ENCODE measurements at places on chromosomes 2 and 18.

DNA sequence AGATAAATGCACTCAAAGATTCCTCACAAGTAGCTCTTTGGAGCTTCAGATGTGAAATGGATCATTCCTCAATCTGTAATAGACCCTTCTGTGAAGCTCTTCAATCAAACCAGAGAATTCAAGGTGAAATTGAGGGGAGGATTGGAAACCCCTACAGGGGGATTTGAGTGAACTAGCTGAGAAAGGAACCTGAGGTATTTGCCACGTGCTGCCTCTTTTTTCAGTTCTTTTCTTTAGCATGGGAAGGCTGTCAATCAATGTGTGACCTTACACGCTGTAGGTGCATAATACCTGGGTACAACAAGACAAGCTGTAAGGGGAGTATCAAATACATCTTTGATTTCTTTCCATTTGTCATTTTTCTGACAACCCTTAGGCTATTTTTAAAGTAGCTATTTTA, 46.5 kb upstream of the ZEB2 start:
- DNase-seq = no peak

DNA sequence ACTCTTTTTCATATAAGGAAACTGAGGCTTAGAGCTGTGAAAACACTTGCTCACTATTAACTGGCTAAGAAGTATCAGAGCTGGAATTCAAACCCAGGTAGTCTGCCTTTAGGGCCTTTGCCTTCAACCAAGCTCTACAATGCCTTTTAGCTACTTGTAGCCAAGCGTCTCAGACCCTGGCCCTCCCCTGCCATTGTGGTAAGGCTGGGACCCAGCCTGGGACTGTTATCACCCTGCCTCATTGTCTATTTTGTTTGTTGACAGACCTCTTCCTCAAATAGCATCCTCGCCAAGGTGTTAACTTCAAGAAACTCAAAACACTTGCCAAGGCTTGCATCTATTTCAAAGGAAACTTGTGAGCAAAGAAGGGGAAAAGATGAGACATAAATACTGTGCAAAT, 76.7 kb upstream of the CD28 start:
- no peak for DNase-seq

DNA sequence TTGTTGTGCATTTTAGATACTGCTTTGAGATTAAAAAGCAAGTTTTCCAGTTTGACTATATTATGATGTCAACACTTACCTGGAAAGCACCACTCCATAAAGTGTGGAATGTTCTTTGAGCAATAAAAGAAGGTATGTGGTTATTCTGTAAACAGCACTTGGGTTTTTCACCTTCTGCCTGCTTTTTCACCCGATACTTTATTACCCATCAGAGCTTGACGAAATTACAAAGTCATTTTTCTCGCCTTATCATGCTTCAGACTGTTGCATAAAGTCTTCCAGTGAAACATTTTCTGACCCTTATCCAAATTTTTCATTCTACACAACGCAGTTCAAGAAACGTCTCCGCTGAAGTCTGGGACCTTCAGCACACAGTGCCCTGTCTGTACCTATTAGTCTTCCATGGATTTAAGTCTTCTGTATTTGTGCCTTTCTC, 25.2 kb downstream of the CAB39 start:
- no peak for DNase-seq

GRCh38 chr2:162343492-162343823, 474 bp upstream of the GCA start:
- no peak for DNase-seq

GRCh38 chr2:205321231-205321630, 361.1 kb upstream of the NRP2 start:
- no peak for DNase-seq

DNA sequence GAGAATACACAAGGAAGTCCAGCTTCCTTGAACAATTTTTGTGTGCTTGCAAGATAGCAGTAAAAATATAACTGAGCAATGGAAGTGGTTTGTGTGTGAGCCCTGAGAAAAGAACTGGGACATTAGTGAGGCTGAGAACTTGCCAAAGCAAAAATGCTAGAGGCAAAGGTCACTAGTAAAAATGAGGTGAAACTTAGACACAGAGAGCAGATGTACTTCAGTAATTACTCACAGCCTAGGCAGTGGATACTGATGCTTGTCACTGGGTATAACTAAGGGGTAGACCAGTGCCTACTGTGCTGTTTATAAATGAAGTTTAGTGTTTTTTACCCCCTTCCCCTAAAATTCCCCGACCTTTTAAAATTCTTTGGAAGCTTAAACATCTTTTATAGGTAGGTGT, 450.1 kb downstream of the LPIN1 start:
- no peak for DNase-seq
